ENCODE measurements at places on chromosomes 4 and X. TPM values are rescaled to one million over a fixed set of nuclear protein-coding genes. Genes with fewer than 3 reads are reported as not detected.

GRCh38 chr4:149441338-149441737 is 374.3 kb downstream of the IQCM start:
- no peak overlapping the region for H3K27ac ChIP-seq
- no peak overlapping the region for H3K4me3 ChIP-seq
- DNase-seq, result no peak
- no peaks in the 10 kb centered on the region for H3K36me3 ChIP-seq

- DNase-seq, result no peak
- H3K27me3 ChIP-seq, result no peaks in the 10 kb centered on the region
- H3K4me1 ChIP-seq, result no peaks in the 10 kb centered on the region
- H3K27ac ChIP-seq, result no peak overlapping the region
- H3K4me3 ChIP-seq, result no peak overlapping the region
Measured at GRCh38 chrX:42597481-42597880, 180.5 kb downstream of the PPP1R2C start.

The CPZ gene
- 26.3 TPM for total RNA-seq

The ODAPH gene
- total RNA-seq, result not detected

DNA sequence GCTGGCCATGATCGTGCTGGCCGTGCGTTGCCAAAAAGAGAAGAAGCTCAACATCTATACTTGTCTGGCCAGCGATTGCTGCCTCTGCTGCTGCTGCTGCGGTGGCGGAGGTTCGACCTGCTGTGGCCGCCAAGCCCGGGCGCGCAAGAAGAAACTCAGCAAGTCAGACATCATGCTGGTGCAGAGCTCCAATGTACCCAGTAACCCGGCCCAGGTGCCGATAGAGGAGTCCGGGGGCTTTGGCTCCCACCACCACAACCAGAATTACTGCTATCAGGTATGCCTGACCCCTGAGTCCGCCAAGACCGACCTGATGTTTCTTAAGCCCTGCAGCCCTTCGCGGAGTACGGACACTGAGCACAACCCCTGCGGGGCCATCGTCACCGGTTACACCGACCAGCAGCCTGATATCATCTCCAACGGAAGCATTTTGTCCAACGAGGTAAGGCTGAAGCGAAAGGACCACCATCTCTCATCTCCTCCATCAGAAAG is 3.3 kb downstream of the PCDH10 start:
- peak overlapping the region; percentile 42 for H3K4me3 ChIP-seq
- DNase-seq, result no peak
- peak overlapping the region; percentile 43 for H3K27ac ChIP-seq
- peaks cover 48% of the 10 kb centered on the region for H3K4me1 ChIP-seq

DNA sequence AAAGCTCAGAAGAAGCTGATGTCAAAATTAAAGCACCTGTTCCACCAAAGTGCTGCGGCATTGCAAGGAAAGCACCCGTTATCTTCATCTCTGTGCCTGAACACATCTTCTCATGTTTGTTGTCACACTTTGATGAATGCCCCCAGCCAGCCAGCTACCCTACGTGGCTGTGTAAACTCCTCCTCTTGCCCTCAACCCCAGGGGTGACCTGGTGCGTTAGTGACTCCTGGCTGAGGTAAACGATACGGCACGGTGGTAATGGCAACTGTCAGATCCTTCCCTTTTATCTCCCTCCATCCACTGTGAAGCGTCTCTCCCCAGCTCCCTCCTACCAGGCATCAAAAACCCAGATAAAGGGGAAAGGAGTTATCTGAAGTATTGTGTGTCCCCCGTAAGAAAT is 90.6 kb upstream of the WWC2 start:
- no peak overlapping the region for H3K4me3 ChIP-seq
- no peaks in the 10 kb centered on the region for H3K36me3 ChIP-seq
- DNase-seq, result no peak
- no peaks in the 10 kb centered on the region for H3K27me3 ChIP-seq
- H3K27ac ChIP-seq, result no peak overlapping the region

The PGK1 gene
- 135 TPM for total RNA-seq

- H3K36me3 ChIP-seq, result no peaks in the 10 kb centered on the region
- no peak overlapping the region for H3K4me3 ChIP-seq
- H3K27ac ChIP-seq, result no peak overlapping the region
- DNase-seq, result no peak
- no peaks in the 10 kb centered on the region for H3K27me3 ChIP-seq
Measured at GRCh38 chrX:1521459-1521956, 15.5 kb downstream of the P2RY8 start.

The STIM2 gene
- total RNA-seq, result 39.5 TPM

DNA sequence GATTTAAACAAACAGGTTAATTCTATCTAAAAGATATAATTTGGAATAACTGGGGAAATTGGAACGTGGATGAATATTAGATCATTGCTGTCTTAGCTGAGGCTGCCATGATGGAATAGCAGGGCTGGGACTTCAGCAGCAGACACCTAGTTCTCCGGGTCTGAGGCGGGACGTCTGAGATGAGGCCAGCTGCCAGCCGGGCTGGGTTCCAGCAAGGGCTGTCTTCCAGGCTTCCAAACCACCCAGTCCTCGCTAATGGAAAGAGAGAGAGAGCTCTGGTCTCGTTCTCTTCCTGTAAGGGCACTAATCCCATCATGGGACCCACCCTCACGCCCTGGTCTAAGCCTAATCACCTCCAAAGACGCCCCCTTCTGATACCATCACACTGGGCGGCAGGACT is 85.7 kb downstream of the ADRA2C start:
- H3K27ac ChIP-seq, result no peak overlapping the region
- H3K36me3 ChIP-seq, result no peaks in the 10 kb centered on the region
- DNase-seq, result no peak
- H3K27me3 ChIP-seq, result no peaks in the 10 kb centered on the region

GRCh38 chr4:42417550-42417949 is 20.3 kb downstream of the SHISA3 start:
- no peak overlapping the region for H3K27ac ChIP-seq
- no peaks in the 10 kb centered on the region for H3K27me3 ChIP-seq
- no peak for DNase-seq
- H3K4me1 ChIP-seq, result no peaks in the 10 kb centered on the region
- H3K4me3 ChIP-seq, result no peak overlapping the region
- H3K36me3 ChIP-seq, result no peaks in the 10 kb centered on the region

DNA sequence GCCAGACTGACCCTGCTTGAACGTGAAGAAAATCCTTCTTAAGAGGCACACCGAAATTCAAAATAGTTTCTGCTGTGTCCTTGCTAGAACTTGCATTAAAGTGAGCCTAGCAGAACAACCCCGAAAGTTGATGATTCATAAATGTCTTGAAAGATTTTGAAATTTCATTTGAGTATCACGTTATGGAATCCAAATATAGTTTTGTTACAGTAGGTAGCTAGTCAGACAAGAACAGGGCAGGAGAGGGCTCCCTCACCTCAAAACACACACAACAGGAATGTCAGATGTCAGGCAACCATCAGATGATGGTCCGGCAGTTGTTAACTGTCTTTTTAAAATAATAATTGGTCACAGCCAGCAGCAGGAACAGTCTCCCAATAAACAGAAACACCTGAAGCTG is 259.6 kb upstream of the GNPDA2 start:
- no peaks in the 10 kb centered on the region for H3K4me1 ChIP-seq
- H3K36me3 ChIP-seq, result no peaks in the 10 kb centered on the region
- no peak overlapping the region for H3K4me3 ChIP-seq
- no peaks in the 10 kb centered on the region for H3K27me3 ChIP-seq
- no peak for DNase-seq
- no peak overlapping the region for H3K27ac ChIP-seq

- H3K27me3 ChIP-seq, result no peaks in the 10 kb centered on the region
- no peak overlapping the region for H3K27ac ChIP-seq
Measured at GRCh38 chr4:1480720-1481119, 74.5 kb upstream of the NKX1-1 start.

DNA sequence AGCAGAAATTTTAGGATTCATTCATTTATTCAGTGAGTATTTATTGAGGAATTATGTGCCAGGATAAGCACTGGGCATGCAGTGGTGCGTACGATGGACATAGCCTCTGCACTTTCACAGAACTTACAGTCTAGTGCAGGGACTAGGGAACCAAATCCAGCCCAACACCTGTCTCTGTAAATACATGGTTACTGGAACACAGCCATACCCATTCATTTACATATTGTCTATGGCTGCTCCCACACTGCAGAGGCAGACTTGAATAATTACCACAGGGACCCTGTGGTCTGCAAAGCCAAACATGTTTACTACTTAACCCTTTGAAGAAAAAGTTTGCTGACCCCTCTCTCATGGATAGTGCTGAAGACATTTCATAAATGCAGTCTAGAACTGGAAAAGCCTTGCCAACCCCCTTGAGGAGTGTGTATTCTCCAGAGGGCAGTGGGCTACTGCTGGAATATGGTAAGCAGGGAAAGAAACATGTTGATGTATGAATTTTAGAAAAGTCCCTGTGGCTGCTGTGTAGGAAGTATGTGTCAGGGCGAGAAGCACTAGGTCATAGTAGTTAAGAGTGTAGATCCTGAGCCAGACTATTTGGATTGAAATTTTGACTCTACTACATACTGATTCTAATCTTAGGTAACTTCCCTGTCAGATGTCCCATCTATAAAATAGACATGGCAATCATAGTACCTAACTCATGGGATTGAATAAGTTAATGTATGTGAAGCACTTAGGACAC is 75.5 kb downstream of the GALNT7 start:
- no peaks in the 10 kb centered on the region for H3K4me1 ChIP-seq
- no peak for DNase-seq
- H3K4me3 ChIP-seq, result no peak overlapping the region
- H3K27me3 ChIP-seq, result no peaks in the 10 kb centered on the region
- no peak overlapping the region for H3K27ac ChIP-seq
- no peaks in the 10 kb centered on the region for H3K36me3 ChIP-seq

GRCh38 chr4:180674619-180675358 is 1568.4 kb upstream of the TENM3 start:
- H3K4me1 ChIP-seq, result no peaks in the 10 kb centered on the region
- no peak overlapping the region for H3K27ac ChIP-seq
- no peaks in the 10 kb centered on the region for H3K36me3 ChIP-seq
- no peak for DNase-seq
- no peaks in the 10 kb centered on the region for H3K27me3 ChIP-seq
- H3K4me3 ChIP-seq, result no peak overlapping the region

- H3K27me3 ChIP-seq, result no peaks in the 10 kb centered on the region
- H3K4me1 ChIP-seq, result no peaks in the 10 kb centered on the region
- H3K27ac ChIP-seq, result no peak overlapping the region
- DNase-seq, result no peak
Measured at GRCh38 chr4:27861802-27862201, 1001.2 kb downstream of the STIM2 start.

The CFAP47 gene
- total RNA-seq, result not detected

DNA sequence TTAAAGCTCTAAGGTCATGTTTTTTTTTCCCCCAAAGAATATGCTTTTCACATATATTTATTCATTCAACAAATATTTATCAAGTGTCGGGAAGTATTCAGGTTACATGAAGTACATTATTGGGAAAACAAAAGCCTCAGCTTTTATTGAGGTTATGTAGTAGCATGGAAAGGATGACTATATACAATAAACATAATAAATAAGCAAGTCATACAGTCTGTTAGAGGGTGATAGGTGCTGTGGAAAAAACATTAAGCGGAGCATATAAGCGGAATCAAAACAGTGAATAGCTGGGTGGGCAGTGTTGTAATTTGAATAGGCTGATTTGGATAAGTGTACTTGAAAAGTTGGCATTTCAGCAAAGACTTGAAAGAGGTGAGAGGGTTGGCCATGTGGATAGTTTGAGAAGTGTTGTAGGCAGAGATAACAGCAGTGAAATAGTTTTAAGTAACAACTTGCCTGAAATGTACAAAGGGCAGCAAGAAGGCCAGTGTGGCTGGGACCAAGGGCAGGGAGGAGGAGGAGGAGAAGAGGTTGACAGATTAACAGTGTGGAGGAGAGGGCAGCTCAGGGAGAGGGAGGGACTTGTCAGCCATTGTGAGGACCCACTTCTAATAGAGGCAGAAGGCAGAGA is 558.7 kb downstream of the SPRY1 start:
- H3K27me3 ChIP-seq, result no peaks in the 10 kb centered on the region
- H3K27ac ChIP-seq, result no peak overlapping the region
- no peak for DNase-seq
- no peaks in the 10 kb centered on the region for H3K4me1 ChIP-seq
- no peaks in the 10 kb centered on the region for H3K36me3 ChIP-seq

GRCh38 chrX:66000628-66001272 is 39.1 kb downstream of the VSIG4 start:
- H3K4me1 ChIP-seq, result no peaks in the 10 kb centered on the region
- H3K27ac ChIP-seq, result no peak overlapping the region
- no peak overlapping the region for H3K4me3 ChIP-seq

The NKX6-1 gene
- total RNA-seq, result not detected

DNA sequence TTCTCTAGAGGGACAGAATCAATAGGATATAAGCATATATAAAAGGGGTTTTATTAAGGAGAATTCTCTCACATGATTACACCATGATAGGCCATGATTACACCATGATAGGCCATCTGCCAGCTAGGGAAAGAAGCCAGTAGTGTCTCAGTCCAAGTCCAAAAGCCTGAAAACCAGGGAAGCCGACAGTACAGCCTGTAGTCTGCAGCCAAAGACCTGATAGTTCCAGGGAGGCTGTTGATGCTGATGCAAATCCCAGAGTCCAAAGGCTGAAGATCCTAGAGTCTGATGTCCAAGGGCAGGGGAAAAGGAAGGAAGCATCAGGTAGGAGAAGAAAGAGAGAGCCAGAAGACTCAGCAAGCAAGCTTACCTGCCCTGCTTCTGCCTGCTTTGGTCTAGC is 411.3 kb upstream of the EMCN start:
- H3K4me1 ChIP-seq, result no peaks in the 10 kb centered on the region
- no peak overlapping the region for H3K4me3 ChIP-seq
- no peak for DNase-seq
- H3K27ac ChIP-seq, result no peak overlapping the region
- H3K27me3 ChIP-seq, result no peaks in the 10 kb centered on the region
- no peaks in the 10 kb centered on the region for H3K36me3 ChIP-seq

The DMP1 gene
- not detected for total RNA-seq

- no peak overlapping the region for H3K4me3 ChIP-seq
- no peak overlapping the region for H3K27ac ChIP-seq
- no peaks in the 10 kb centered on the region for H3K36me3 ChIP-seq
- DNase-seq, result no peak
Measured at GRCh38 chrX:110159235-110159634, 156.3 kb downstream of the TMEM164 start.

The CNGA1 gene
- 2.0 TPM for total RNA-seq

GRCh38 chr4:140395668-140396067 is 22.2 kb downstream of the SCOC start:
- no peak overlapping the region for H3K27ac ChIP-seq
- H3K4me1 ChIP-seq, result no peaks in the 10 kb centered on the region
- no peak overlapping the region for H3K4me3 ChIP-seq
- DNase-seq, result no peak

- H3K27me3 ChIP-seq, result no peaks in the 10 kb centered on the region
- H3K4me3 ChIP-seq, result no peak overlapping the region
- DNase-seq, result no peak
- H3K4me1 ChIP-seq, result no peaks in the 10 kb centered on the region
Measured at GRCh38 chr4:60611762-60612496, 588.2 kb upstream of the ADGRL3 start.

The XAGE3 gene
- total RNA-seq, result not detected

DNA sequence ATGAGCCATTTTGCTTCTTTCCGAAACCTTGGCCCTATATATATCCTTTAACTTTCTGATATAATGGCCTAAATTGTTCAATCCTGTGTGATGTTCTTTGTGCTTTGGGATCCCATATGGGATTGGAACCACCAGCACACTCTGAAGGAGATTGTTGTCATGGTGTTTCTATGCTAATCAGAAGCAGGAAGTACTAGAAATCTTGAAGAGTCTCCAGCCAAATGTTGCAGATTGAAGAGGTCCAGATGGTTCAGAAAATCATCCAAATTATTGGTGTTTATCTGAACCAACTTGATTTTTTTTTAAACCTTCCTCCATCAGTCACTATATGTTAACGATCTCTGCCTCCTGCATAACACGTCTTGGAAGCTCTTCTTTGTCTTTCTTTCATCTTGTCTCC is 72.8 kb downstream of the KIT start:
- no peak overlapping the region for H3K4me3 ChIP-seq
- H3K27me3 ChIP-seq, result no peaks in the 10 kb centered on the region
- DNase-seq, result no peak
- H3K36me3 ChIP-seq, result no peaks in the 10 kb centered on the region
- H3K27ac ChIP-seq, result no peak overlapping the region
